ENCODE measurements at places on chromosomes 12 and 14.

DNA sequence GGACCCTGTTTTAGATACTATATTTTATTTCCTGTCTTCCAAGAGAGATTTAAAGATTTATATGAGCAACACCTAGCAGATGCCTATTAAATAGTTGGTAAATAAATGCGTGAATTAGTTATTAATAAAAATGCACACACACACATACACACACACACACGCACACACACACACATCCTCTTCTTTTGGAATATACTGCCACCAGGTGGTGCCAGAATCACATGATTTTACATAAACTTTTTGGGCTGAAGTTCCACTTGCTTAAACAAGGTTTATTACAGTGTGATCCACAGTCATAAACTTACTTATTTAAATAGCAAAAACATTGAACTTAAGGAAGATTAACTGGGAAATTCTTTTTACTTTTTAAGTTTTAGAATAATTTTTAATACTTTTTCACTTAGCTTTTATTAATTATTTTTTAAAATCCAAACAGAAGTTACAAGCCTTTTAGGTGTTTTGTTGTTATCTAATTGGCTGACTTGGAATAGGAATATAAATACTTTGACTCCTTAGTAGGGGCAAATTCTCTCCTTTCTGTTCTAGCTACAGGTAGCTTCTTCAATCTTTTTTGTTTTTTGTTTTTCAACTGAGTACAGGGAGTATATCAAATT lies 17.5 kb downstream of the RAD51B start:
- DNase-seq, result peak; percentile 47

DNA sequence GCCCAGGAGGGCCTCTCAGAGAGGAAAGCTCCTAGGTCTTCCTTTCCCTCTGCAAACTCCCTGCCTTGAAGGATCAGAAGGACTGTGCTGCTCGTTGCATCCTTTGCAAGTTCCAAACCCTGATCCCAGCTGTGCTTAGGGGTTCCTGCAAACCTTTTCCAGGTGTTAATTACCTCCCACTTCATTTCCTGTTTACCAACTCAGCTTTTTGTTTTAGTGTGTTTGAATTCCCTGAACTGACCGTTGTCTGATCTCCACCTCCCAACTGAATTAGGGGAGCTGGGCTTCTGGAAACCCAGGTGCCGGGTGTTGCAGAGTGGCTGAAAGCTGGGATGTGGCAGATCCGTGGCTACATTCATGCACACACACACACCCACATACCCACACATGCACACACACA lies 20.6 kb upstream of the BDKRB1 start:
- no peak for DNase-seq

GRCh38 chr12:33245434-33245833 lies 194.2 kb downstream of the SYT10 start:
- DNase-seq, result no peak

GRCh38 chr12:49019443-49020324 lies 1.1 kb upstream of the PRKAG1 start:
- no peak for DNase-seq

- peak; percentile 26 for DNase-seq
Measured at GRCh38 chr12:19916196-19916753, 452.1 kb upstream of the PDE3A start.

DNA sequence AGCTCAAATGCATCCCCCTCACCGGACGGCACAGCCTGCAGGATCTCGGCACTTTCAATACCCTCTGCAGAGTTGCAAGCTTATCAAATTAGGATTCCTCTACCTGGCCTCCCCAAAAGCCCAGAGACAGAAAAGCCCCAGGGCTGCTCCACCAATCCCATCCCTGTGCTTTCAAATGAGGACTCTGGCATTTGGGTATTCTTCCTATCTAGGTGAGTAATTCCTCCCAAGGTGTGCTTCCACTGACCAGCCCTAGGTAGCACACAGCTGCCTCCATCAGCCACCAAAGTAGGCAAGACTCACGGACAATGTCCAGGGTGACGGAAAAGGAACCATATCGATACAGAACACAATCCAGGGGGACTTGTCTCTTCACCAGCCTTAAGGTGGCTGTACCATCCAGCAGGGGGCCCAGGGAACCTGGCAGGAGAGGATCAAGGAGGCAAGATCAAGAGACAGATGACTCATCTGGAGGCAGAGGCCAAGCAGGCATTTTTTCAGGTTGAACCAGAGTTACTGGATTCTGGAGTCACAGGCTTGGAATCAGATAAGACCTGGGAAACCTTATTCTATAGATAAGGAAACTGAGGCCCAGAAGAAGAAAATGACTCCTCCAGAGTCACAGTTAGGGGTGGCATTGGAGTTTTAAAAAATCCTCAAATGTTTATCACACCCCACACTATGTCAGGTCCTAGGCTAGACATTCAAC lies 9.9 kb downstream of the PMEL start:
- no peak for DNase-seq

- DNase-seq, result no peak
Measured at GRCh38 chr12:8911606-8912268, 2.6 kb upstream of the PHC1 start.

GRCh38 chr12:8648576-8649205 lies 13.9 kb downstream of the MFAP5 start:
- no peak for DNase-seq
